KG1 (cell line): ENCODE measurements at places on chromosomes 7 and 10.
A peak's percentile ranks its signal among the peaks of the same experiment; 100 is the strongest.

GRCh38 chr7:54995610-54996363 is 23.0 kb upstream of the EGFR start:
- no peak for DNase-seq

DNA sequence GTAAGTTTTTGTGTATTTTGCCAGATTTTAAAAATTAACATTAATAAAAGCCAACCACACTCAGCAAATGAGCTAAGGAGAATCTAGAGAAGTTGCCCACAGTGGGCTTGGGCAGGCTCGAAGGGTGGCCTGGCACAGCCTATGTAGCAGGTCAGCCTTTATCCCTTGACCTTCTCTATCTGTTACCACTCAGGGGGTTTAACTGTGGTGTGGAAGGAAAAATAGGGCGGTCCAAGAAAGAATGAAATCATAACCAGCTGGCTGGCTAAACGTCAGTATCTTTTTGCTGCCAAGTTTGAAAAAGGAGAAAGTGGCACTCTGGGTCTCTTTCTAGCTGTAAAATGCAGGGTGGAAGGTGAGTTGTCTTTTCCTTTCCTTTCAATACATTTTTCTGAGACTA is 130.3 kb upstream of the ASAH2 start:
- no peak for DNase-seq

DNA sequence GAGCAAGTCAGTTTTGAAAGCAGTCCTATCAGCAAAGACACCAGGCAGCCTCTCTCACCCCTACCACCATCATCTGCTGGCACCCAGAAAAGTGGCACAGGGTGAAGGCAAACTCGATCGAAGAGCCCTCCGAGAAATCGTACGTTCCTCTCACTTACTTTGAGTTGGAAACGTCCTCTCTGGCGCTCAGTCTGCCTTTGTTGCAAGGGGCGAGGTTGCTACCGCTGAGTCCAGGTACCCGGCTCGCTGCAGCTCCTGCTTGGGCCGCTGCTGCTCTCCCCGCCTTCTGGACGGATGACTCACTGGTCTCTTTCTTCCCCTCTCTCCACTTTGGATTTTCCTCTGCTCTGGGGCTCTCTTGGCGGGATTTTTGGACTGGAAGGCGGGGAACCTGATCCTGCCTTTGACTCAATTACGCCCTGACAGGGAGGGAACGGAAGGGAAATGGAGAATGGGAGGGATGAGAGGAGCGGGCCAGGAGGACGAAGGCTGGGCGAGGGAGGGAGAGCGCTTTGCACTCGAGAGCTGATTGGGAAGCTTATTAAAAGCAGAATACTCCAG is at the start of gene PTN:
PTN (minus strand) TSS at position 453 of the 561 bp plus-strand sequence. CDS start 88,760 bp downstream, outside the sequence.
- no peak for DNase-seq

DNA sequence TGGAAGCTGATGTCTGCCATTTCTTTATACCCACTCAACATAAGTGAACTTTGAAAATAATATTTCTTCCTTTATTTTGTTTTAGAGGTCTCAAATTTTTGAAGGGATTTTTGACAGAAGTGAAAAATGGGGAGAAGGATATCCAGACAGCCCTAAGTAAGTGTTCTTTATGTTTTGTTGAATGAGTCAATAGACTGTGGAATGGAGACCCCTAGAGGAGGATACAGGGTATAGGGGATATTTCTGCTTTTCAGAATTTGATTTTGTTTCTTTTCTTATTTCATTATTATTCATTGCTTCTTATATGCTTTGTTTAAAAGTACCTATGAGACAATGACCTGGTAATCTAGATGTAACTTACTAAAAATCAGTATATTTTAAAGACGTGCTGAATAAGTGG is 34.4 kb downstream of the PLEKHA8 start:
- peak; percentile 49 for DNase-seq

GRCh38 chr7:66207540-66207939 is 2.4 kb downstream of the TPST1 start:
- peak; percentile 9 for DNase-seq

DNA sequence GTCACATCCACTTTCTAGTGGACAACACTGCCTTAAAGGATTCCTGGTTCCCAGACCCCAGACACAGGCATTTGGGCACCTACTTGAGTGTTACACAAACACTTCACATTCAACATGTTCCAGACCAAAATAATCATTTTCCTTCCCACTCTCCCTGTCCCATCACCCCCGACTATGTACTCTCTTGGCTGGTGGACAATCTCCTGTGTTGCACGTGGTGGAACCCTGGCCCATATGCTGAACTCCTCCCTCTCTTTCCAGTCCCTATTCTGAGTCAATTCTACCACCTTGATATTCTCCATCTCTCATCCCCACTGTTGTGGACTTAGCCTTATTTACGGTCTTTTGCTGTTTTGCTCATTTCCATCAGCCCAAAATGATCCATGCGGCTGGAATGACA is 8.3 kb upstream of the SEPHS1 start:
- DNase-seq = no peak

- DNase-seq = no peak
Measured at GRCh38 chr7:112422842-112423496, 27.3 kb upstream of the IFRD1 start.

DNA sequence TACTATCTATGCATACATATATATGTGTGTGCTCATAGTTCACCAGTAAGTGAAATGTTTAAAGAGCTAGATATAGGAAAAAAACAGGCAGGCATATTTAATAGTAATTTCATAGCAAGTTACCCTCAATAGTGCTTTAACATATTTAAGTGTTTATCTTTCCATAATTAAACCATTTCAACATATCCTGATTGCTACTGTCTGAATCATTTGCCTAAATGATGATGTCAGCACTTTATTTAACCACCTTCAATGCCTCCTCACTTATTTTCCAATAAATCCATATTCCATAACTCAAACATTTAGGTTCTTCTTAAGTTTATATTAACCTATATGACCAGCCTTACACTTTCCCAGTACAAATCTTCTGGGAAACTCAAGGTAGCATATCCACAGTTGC is 601.1 kb downstream of the ARL4A start:
- DNase-seq = no peak

DNA sequence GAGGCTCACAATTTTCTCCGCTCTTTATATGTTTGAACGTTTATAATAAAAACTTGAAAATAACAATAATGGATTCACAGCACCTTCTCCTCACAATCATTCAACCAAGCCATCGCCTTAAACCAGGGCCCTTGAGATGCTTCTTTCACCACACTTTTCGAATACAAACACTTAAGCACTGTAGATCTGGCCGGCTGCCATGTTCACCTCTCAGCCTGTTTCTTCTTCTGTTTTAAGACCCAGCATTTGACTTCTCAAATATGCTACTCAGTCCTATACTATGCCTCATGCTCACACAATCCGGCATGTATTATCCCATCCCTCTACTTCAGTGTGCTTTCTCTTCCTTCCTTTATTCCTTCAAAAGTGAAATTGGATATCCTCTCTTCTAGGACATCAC is 280.6 kb downstream of the TFEC start:
- DNase-seq = no peak

- no peak for DNase-seq
Measured at GRCh38 chr10:101303087-101303703, 50.8 kb upstream of the BTRC start.
